Right forelimb (tissue), 1 donor: ENCODE measurements at places on chromosomes 7 and 10.

DNA sequence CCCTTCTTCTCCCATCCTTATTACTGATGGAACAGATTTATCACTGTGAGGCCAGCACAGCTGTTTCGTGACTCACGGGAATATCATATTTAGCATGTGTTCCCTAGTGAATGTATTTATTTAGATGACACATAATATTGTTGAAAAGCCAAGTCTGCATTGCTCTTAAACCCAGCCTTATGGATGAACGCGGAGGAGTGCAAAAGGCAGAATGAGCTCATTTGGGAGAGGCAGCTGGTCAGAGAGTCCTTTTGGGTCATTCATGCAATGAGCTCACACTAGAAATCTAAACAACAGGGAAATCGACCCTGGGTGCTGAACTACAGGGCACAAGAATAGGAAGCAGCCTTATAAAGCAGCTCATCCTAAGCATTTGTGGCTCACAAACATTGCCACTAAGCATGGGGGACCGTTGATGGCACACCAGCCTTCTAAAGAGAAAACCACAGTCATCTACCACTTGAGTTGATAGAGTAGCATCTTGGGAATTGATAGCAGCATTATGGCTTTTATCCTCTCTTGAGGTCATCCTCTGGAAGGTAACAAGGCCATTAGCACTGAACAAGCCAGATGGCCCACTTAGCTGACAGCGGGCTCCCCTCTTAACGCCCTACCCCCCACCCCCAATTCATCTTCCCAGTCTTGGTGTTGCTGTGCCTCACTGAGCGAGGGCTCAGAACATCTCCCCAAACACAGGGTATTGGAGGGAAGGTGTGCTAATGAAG lies 32.9 kb upstream of the SDK1 start:
- DNase-seq, result no peak

GRCh38 chr10:63707254-63707910 lies 186.2 kb downstream of the REEP3 start:
- DNase-seq, result no peak

- DNase-seq, result no peak
Measured at GRCh38 chr10:26468700-26469099, 30.6 kb downstream of the APBB1IP start.

DNA sequence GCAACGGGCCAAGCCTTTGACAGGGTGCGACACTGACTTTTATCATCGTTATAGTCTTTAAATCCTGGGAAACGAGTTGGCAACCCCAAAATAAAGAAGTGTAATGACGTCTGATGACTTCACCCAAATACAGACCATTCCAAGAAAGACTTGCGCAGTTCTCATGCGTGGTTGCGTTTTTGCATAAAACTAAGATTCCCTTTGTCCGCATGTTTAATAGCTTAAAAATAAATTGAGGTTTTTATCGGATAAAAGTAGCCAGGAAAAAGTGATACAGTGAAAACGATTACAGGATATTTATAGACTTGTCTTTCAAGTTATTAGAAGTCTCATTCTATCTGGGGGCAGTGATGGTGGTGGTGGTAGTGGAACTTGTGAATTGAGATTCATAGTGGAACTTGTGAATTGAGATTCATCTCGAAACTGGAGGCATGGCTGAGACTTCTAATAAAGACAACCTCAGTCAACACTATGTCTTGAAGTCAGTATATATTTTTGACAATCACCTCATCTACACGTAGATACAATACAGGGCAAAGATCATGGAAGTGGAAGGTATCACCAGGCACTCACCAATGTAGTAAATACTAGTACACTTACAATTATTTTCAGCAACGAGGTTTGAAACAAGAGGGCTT lies 1.2 kb upstream of the NAMPT start:
- no peak for DNase-seq

GRCh38 chr10:62805231-62806099 lies 945 bp downstream of the ADO start:
- DNase-seq, result no peak

DNA sequence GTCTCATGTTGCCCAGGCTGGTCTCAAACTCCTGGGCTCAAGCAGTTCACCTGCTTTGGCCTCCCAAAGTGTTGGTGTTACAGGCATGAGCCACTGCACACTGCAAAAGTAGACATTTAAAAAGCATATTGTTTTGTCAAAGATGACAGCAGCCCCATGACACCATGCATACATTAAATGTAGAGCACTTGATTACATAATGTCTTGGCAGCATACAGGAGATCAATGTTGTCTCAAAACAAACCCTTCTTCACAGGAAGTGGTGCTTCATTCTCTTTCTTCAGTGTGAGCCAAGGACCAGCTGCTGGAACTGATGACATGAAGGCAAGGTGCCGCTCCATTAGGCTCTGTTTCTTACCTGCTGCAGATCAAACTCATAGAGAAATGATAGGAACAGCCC lies 218.4 kb downstream of the KLF6 start:
- no peak for DNase-seq

GRCh38 chr7:12911053-12911452 lies 223.6 kb downstream of the ARL4A start:
- no peak for DNase-seq

- no peak for DNase-seq
Measured at GRCh38 chr10:6218692-6219493, 16.2 kb downstream of the PFKFB3 start.

DNA sequence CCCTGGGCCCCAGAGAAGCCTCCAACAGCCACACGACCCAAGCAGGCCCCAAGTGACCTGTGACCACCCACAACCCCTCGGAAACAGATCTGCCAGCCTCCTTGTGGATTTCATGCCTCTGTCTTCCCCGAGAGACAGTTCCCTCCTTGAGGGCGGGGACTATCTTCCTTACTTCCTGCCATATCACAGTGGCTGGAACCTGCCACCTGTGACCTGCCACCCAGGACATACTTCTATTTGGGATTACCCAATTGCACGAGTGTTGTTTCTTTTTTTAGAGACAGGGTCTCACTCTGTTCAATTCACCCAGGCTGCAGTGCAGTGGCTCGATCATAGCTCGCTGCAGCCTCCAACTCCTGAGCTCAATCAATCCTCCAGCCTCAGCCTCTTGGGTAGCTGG lies 25.9 kb downstream of the TNRC18 start:
- no peak for DNase-seq

DNA sequence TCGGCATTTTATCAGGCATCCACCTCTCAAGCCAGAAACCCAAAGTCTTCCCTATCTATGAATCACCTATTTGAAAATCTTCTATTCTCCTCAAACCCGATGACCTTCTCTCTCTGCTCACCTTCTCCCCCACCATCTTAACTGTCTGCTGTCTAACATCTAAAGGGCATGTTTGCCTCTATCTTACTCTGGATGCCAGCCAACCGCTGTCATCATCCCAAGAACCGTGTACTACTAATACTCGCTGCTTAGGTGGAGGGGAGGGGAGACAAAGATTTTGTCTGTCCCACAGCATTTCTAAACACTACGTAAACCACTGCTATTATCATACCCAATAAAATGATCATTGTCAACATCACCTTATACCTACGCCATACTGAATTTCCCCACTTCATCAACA lies 29.5 kb downstream of the PAXIP1 start:
- DNase-seq, result no peak

GRCh38 chr10:52609626-52610240 lies 162.9 kb downstream of the MBL2 start:
- DNase-seq, result no peak

GRCh38 chr10:86798611-86799010 lies 42.2 kb downstream of the BMPR1A start:
- DNase-seq, result no peak

DNA sequence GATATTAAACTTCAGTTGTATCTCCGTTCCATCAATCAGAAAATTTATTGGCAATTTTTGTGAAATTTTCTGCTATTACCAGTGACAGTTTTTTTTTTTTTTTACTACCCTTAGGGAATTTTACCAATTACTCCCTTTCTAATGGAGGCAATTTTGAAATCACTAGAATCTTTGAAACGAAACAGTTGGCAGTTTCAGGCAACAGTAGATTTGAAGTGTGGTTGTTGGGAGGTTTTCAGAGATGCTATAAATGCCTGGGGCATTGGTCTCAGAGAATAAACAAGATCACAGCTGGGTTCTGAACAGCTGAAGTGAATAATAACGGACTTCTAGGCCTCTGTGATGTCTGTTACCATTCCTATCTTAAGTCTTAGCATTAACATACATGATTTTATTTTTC lies 535.9 kb upstream of the POT1 start:
- DNase-seq, result no peak

DNA sequence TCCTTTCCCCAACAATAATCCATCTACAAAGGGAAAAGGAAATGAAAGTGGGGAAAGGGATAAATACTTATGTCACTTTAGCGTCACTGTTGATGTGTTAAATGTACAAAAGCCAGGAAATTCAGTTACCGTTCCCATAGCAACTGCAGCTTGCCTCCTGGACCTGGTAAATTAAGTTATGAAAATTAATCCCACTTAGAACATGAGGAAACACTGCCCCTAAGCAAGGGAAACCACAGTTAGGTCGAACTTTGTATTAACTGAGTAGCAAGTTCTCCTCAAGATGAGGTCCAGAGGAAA lies 338.2 kb upstream of the AOAH start:
- no peak for DNase-seq

GRCh38 chr7:97009753-97010732 lies 4.7 kb downstream of the DLX6 start:
- no peak for DNase-seq

DNA sequence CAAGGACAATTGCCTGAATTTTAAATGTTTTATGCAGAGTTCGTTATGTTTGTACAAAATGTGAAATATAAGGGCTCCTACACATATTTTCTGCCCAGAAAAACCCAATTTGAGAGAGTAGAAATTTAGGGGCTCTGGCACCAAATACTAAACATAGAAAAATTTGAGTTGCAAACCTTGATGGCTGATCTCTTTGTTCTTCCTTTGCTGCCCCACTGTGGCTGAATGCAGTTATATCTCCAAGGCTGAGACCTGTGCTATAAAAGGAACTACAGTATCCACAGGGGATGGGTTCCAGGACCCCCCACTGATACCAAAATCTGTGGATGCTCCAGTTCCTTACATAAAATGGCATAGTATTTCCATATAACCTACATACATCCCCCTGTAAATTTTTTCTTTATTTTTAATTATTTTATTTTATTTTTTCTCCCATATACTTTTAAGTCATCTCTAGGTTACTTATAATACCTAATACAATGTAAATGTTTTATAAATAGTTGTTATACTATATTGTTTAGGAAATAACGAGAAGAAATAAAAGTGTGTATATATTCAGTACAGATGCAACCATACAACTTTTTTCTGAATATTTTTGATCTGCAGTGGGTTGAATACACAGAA lies 22.5 kb downstream of the CFAP43 start:
- no peak for DNase-seq

GRCh38 chr7:144069511-144069910 lies at the start of gene OR2A25:
Gene OR2A25, plus strand, starts transcription at chr7:144069811. Its CDS starts 4,409 bp downstream, at chr7:144074220.
- DNase-seq, result no peak

DNA sequence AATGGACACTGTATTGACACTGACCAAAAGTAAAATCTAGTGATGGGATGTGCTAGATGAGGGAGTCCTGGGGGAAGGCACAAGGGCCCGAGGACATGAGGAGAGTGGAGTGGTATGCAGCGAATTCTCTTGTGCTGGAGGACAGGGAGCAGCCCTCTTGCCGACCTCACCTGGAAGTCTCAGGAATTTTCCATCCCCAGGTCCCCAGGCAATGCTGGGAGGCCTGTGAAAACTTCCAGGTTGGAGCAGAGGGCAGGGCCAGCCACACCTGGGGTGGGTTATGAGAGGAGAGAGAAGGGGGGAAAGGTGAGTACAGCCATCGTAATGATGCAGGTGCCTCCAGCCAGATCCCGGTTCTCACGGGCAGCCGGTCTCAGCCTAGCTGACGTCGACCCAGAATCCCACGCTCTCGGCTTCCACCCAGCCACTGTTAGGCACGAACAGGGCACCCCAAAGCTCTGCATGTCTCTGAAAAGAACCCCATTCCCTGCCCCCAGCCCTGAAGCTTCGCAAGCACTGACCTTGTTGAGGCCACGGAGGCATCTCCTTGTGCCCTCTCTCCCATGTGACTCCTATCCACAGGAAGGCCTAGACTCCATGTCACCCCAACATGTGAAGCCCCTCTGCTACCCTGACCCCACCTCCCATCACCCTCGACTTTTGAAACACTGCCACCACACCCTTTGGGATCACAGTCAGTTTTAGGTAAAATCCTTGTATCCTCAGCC lies 239.7 kb upstream of the MYO3A start:
- no peak for DNase-seq

- no peak for DNase-seq
Measured at GRCh38 chr7:69710768-69711438, 112.6 kb downstream of the AUTS2 start.

DNA sequence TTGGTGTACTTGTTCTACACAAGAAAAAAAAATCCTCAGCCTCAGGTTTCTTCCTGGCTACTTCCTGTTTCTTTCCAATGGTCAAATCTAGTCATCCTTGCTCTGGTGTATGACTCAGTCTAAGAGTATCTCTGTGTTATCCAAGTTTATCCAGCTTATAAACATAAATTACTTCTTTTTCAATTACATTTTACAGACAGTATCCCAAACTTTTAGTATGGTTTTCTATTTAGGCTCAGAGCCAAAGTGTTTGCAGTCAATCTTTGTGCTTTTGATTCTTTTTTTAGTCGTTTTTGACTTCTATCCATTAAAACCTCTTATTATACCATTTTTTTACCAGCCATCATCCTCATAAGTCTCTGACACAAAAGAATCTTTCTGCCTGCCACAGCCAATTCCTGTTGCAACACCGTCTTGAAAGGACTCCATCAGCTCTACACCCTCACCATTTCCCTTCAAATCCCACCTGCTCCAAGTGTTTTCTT lies 294.6 kb downstream of the PTEN start:
- no peak for DNase-seq

GRCh38 chr10:13291821-13292773 lies 7.8 kb downstream of the PHYH start:
- no peak for DNase-seq

GRCh38 chr7:44147026-44147991 lies 6.2 kb upstream of the MYL7 start:
- DNase-seq, result no peak

DNA sequence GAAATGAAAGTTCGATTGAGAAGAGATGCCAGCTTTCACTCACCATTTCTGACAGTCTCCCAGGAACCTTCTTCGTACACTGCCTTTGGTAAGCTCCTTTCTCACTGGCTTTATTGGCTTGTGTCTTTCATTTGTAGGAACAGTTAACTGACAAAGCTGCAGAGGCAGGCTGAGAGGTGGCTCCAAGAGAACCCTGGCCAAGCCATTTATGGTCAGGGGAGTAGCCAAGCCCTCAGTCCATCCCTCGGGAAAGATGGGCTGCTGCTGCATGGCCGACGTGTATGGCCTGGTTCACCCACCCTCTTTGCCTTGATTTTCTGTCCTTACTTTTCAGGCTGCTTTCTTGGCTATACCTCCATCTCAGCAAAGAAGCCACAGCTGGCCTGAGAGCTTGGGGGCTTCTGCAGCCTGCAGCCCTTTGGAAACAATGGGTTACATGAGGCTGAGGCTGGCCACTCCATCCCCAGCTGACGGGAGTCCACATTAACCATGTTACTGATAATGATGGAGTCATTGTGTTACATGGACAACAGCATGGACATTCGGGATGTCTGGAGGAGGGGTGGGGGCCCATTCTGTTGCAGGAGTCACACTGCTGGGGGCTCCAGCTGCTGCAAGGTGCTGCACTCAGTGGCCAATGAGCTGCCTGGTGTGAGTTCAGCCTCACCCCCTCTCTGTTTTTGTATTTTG lies at the start of gene OPALIN:
Gene OPALIN, minus strand, starts transcription at position 152 of the 690 bp plus-strand sequence. Its CDS starts 106 bp downstream, at position 46.
- no peak for DNase-seq

- no peak for DNase-seq
Measured at GRCh38 chr10:27464993-27465392, 39.1 kb upstream of the RAB18 start.
